ENCODE measurements at places on chromosomes 12 and 14.

DNA sequence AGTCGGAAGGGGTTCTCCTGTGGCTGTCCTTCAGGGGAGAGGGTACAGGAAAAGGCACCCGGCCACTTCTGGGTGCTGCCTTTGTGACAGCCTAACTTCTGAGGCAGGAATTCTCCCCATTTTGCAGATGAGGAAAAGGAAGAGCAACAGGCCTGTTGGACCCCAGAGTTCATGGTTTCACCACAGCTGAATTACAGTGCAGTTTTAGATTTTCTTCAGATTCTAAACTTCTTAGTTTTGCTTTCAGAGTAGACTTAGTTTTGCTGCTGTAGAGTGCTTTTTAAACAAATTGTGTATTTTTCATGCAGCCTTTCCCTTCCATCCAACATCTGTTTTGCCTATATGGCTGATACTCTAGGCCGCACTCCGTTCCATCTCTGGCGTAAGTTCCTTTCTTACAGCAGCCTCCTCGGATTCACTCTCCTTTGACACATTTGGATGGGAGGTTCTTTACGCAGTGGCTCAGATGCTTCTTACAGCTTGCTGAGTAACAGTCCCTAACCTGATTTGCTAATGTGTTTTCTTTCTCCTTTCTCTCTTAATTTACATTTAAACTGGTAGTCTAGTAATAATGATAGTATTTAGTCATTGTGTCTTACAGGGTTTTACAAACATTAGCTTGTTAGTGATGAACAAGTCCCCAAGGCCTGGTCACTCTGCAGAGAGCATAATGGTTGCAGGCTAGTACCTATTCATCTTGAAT is 7.8 kb downstream of the TRAF3 start:
- no peak for DNase-seq
- H3K27ac ChIP-seq = no peak overlapping the region
- H3K27me3 ChIP-seq = no peaks in the 10 kb centered on the region
- H3K4me1 ChIP-seq = peaks cover 37% of the 10 kb centered on the region

DNA sequence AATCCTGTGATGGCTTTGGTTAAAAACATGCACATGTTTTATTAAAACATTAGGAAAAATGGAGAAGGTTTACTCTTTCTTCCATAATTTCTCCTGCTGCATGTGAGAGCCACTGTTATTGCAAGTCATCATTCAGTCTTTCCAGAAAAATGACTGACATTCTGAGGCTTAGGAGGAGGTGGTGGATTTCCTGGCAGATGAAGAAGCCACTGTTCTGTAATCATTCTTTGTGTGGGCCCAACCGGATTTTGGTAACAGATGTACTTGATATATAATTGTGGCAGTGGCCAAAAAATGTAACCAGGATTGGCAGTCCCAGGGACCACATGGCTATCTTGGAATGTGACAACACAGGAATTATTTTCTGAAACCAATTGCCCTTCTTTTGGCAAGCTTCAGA is 120.2 kb downstream of the DAAM1 start:
- H3K27me3 ChIP-seq = no peaks in the 10 kb centered on the region
- H3K4me1 ChIP-seq = peaks cover 6% of the 10 kb centered on the region
- H3K36me3 ChIP-seq = peaks cover 6% of the 10 kb centered on the region
- no peak overlapping the region for H3K4me3 ChIP-seq

DNA sequence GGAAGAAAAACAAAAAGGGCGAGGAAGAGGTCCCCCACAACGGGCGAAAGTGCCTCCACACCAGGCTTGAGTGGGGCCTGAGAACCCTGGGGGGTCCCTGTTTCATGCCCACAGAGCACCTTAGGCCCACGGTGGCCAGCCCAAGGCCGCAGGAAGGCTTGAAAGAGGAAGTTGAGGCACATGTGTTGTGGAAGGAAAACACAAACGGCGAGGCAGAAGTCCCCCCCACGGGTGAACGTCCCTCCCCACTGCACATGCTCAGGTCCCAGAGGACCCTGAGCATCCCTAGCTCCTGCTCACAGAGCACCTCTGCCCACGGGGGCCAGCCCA is 371.5 kb downstream of the ALG10 start:
- no peak overlapping the region for H3K27ac ChIP-seq
- no peaks in the 10 kb centered on the region for H3K36me3 ChIP-seq
- peaks cover 28% of the 10 kb centered on the region for H3K27me3 ChIP-seq
- no peak for DNase-seq

GRCh38 chr14:98198385-98198784 is 1073.6 kb downstream of the BCL11B start:
- no peak for DNase-seq
- no peaks in the 10 kb centered on the region for H3K36me3 ChIP-seq
- H3K4me1 ChIP-seq = peaks cover 84% of the 10 kb centered on the region
- no peaks in the 10 kb centered on the region for H3K27me3 ChIP-seq
- peak overlapping the region; percentile 94 for H3K27ac ChIP-seq
- peak overlapping the region; percentile 70 for H3K4me3 ChIP-seq

GRCh38 chr12:84919271-84919670 is 6.7 kb upstream of the SLC6A15 start:
- no peak for DNase-seq
- H3K36me3 ChIP-seq = no peaks in the 10 kb centered on the region
- H3K27ac ChIP-seq = no peak overlapping the region
- H3K4me3 ChIP-seq = no peak overlapping the region
- no peaks in the 10 kb centered on the region for H3K4me1 ChIP-seq
- H3K27me3 ChIP-seq = peaks cover 8% of the 10 kb centered on the region

DNA sequence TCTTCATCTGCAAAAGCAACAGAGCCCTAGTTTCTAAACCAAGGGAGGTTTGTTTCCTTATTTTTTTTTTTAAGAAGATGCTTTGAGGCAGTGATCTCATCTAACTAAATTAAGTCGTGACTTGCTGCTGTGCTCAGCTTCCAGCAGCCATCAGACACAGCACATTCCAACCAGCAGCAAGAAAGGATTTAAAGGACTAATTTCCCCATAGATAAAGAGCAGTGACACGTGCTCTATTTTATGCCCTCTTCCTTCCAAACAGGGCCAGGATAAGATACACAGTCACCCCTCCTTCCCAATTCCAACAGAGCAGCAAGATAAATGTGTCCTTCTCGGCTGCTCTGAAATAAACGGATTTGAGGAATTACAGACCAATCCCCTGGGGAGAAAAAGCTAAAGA is 81.7 kb downstream of the PRKAB1 start:
- no peak overlapping the region for H3K4me3 ChIP-seq
- H3K27ac ChIP-seq = no peak overlapping the region
- H3K4me1 ChIP-seq = no peaks in the 10 kb centered on the region
- no peaks in the 10 kb centered on the region for H3K27me3 ChIP-seq
- peaks cover 6% of the 10 kb centered on the region for H3K36me3 ChIP-seq

GRCh38 chr12:128905003-128905544 is 51.8 kb downstream of the GLT1D1 start:
- no peak for DNase-seq
- no peaks in the 10 kb centered on the region for H3K36me3 ChIP-seq
- no peak overlapping the region for H3K27ac ChIP-seq
- H3K4me3 ChIP-seq = no peak overlapping the region

DNA sequence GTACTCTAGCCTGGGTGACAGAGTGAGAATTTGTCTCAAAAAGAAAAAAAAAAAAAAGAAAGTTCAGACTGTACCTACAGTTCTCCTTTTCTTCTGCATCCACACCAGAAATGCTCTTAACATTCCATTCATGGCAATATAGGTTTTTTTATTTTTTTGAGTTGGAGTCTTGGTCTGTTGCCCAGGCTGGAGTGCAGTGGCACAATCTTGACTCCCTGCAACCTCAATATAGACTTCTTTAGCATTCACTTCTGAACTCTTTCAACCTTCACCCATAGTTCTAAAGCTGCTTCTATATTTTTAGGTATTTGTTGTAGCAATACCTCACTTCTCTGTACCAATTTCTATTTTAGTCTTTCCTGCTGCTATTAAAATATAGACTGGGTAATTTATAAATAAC is 1095.7 kb downstream of the FLRT2 start:
- no peak for DNase-seq
- H3K27ac ChIP-seq = no peak overlapping the region
- no peaks in the 10 kb centered on the region for H3K4me1 ChIP-seq
- H3K4me3 ChIP-seq = no peak overlapping the region

DNA sequence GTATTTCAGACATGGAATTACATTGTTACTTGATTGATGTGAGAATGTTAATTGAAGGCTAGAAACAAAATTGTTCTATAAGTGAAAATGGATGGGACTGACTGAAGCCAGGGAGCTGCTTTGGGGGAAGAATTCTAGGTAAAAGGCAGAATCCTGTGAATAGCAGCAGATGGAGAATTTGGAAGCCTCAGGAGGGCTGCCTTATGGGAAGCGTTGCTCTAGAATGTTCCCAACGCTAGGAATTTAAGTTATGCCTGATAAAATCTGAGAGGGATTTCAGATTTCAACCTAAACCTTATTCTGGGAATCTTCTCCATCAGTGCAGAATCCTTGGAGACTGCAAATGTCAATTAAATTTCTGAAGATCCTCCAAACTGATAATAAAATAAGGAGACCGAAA is 858.2 kb upstream of the FLRT2 start:
- no peak for DNase-seq
- H3K4me1 ChIP-seq = no peaks in the 10 kb centered on the region
- no peak overlapping the region for H3K27ac ChIP-seq

DNA sequence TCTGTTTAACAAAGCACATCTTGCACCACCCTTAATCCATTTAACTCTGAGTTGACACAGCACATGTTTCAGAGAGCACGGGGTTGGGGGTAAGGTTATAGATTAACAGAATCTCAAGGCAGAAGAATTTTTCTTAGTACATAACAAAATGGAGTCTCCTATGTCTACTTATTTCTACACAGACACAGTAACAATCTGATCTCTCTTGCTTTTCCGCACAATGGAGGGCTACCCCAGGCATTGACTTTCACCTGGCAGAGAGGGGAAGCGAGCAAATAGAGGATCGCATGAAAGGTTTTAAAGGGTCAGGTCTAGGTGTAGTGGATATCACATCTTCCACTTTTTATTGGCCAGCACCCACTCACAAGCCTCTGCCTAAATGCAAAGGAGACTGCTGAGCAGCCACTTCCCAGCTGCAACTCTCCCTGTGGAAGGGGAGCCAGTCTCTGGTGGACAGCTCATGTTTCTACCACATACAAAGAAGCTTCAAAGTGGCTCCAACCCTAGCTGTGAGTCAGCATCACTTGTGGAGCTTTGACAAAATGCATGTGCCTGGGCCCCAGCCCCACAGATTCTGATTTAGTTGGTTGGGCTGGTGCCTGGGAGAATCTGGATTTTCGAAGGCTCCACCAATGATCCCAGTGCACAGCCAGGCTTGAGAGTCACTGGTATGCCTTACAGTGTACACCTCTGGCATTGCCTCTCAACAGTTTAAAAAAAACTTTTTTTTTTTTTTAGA is 7.2 kb upstream of the FNTB start:
- H3K27me3 ChIP-seq = peaks cover 6% of the 10 kb centered on the region
- H3K4me3 ChIP-seq = no peak overlapping the region
- peaks cover 19% of the 10 kb centered on the region for H3K4me1 ChIP-seq
- no peak overlapping the region for H3K27ac ChIP-seq
- H3K36me3 ChIP-seq = no peaks in the 10 kb centered on the region
- no peak for DNase-seq

- no peak for DNase-seq
- H3K36me3 ChIP-seq = no peaks in the 10 kb centered on the region
- peaks cover 20% of the 10 kb centered on the region for H3K27me3 ChIP-seq
- H3K27ac ChIP-seq = no peak overlapping the region
- H3K4me3 ChIP-seq = no peak overlapping the region
Observed at GRCh38 chr12:112777387-112778310, 13.9 kb upstream of the RPH3A start.

DNA sequence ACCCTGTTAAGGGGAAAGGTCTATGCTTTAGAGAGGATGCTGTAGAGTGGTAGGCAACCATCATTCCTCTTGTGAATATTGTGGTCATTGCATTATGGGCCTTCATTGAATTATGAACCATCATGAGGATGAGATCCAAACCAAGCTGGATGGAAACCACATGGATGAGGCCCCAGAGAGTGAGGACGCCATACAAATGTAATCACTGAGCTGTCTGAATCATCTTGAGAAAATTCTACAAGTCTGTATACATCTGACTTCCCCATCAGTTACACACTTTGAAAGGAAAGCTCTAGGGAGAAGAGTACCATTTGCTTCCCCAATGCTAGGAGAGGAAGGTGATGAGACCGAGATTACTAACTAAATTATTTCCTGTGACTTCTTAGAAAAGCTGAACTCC is 172.9 kb downstream of the CACNA1C start:
- no peaks in the 10 kb centered on the region for H3K4me1 ChIP-seq
- no peak overlapping the region for H3K4me3 ChIP-seq
- H3K27me3 ChIP-seq = peaks cover 12% of the 10 kb centered on the region
- no peaks in the 10 kb centered on the region for H3K36me3 ChIP-seq

DNA sequence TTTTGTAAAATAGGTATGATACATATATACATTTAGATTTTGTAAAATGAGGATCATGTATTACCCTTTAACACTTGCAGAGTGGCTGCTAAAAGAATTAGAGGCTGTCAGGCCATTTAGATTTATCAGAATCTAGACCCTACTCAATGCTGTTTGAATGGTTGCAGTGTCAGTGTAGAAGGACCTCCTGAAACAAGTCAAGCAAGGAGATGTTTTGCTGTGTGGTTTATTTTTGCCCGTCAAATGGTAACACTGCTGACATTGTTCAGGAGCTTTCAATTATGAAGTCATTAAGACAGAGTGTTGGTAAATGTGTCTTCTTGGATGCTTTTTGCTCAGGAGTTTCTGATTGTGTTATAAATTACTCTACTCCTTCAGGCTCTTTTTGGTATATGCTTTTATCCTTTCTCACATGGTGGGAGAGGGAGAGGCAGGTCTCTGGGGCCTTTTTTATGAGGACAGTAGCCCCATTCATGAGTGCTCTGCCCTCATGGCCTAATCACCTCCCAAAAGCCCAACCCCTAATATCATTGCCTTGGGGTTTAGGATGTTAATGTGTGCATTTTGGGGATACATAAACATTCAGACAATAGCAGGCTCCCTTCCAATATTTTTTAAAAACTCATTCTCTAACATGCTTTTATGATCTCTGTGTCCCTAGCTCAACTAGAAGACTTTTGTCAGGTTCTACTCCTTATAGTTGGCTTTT is 16.5 kb downstream of the EID3 start:
- H3K4me1 ChIP-seq = no peaks in the 10 kb centered on the region
- no peak for DNase-seq
- H3K36me3 ChIP-seq = peaks cover 3% of the 10 kb centered on the region

- no peaks in the 10 kb centered on the region for H3K27me3 ChIP-seq
- H3K27ac ChIP-seq = no peak overlapping the region
- no peak for DNase-seq
- H3K4me3 ChIP-seq = no peak overlapping the region
Observed at GRCh38 chr12:95599880-95600279, 48.6 kb upstream of the USP44 start.

- no peak for DNase-seq
- peaks cover 29% of the 10 kb centered on the region for H3K36me3 ChIP-seq
- H3K4me3 ChIP-seq = no peak overlapping the region
- H3K27me3 ChIP-seq = no peaks in the 10 kb centered on the region
- no peak overlapping the region for H3K27ac ChIP-seq
Observed at GRCh38 chr14:52328276-52328675, 14.2 kb downstream of the PTGER2 start.
